ENCODE measurements at places on chromosomes 5 and 9.
A peak's percentile ranks its signal among the peaks of the same experiment; 100 is the strongest.

- DNase-seq: no peak
Observed at GRCh38 chr9:121788686-121789366, 137.4 kb downstream of the DAB2IP start.

GRCh38 chr9:78778861-78779374 lies 482.0 kb downstream of the PSAT1 start:
- no peak for DNase-seq

- DNase-seq: no peak
Observed at GRCh38 chr5:144774197-144774596, 603.5 kb downstream of the KCTD16 start.

DNA sequence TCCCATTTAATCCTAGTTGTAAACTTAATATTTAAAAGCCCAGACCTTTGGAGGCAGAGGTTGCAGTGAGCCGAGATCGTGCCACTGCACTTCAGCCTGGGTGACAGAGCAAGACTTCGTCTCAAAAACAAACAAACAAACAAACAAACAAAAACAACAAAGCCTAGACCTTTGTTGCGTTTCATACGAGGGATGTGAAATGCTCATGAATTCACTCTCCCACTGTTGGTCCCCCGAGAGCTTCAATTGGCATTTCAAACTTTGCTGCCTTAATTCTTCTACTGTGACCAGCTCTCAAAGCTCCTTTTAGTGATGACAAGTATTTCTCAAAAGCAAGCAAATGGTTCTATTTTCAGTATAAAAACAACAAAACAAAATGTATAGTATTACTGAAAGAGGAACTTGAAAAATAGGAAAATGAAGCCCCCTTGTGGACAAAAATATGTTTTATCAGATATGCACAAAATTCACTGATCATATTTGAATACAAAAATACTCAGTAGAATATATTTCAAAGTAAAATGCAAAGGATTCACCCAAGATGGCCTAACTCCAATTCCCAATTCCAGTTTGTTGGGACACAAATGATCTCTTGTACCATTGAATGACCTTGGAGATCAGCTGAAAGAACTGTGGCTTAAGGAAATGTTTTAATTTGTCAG lies 140.4 kb downstream of the ESM1 start:
- peak; percentile 61 for DNase-seq

- DNase-seq: no peak
Observed at GRCh38 chr5:139273322-139273571, 20.3 kb upstream of the MATR3 start.

DNA sequence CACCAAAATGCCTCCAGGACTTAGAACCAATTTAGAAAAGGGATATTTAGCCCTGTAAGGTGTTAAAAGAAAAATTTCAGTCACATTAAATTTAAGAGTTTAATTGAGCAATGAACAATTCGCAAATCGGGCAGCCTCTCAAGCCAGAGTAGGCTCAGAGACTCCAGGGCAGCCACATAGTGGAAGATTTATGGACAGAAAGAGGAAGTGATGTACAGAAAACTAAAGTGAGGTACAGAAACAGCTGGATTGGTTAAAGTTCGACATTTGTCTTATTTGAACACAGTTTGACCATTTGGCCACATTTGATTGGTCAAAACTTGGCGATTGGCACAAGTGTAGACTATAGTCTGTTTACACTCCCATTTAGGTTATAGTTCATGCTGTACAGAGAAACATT lies 525.9 kb upstream of the ZNF608 start:
- DNase-seq: no peak

DNA sequence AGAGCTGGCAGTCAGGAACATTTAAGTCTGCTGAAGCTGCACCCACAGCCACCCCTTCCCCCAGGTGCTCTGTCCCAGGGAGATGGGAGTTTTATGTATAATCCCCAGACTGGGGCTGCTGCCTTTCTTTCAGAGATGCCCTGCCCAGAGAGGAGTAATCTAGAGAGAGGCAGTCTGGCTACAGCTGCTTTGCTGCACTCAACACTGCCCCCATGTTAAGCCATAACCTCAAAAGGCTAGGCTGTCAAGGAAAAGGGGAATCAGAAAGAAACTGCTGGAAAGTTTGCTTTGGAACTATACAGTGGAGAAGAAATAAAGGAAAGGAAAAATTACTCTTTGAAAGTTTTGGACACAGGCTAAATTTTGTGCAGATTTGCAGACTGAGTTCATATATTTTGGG lies 127.2 kb downstream of the MACIR start:
- DNase-seq: no peak
